ENCODE measurements at places on chromosomes 5 and 9.

GRCh38 chr9:18347386-18348082 lies 126.4 kb upstream of the ADAMTSL1 start:
- DNase-seq = no peak

DNA sequence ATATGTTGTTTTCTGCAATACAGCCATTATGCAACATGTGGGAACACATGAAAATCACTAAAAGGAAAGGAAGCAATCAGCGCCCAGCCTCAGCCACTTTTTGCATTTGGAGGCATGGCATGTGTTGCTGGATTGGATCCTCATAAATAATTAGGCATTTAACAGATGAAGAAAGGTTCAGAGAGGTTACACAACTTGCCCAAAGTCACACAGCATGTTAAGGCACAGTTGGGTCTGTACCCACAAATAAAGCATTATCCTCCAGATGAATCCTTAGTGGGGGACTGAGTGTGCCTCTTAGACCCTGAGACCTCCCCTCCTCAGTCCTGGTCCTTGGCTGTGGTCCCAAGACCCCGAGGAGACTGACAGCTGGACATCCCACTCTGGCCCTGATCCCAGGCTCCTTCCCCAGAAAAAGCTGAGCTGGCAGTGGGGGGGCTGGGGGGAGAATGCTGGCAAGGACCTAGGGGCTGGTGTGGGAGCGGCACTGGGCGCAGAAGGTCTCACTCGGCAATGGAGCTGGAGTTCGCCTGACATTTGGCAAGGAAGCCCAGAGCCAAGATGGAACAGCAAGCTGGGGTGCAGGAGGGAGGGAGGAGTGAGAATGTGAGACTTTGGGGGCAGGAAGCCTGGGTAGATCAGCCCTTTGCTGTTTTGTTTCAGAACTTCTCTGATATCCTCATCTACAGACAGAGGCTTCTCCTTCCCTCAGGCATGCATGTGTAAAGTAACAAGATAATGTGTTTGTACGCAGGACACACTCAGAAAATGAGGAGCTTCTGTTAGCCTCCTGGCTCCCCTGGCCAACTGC lies 6.9 kb upstream of the AKNA start:
- DNase-seq = no peak

- DNase-seq = no peak
These were observed 7.0 kb upstream of the C9 start for GRCh38 chr5:39371367-39371635.

GRCh38 chr9:90204128-90204831 lies 438.3 kb downstream of the DIRAS2 start:
- DNase-seq = no peak

GRCh38 chr5:173928871-173929574 lies 40.9 kb downstream of the CPEB4 start:
- no peak for DNase-seq

- no peak for DNase-seq
These were observed 19.6 kb upstream of the CNOT6 start for GRCh38 chr5:180474569-180474968.

GRCh38 chr5:113142186-113142585 lies 165.6 kb downstream of the DCP2 start:
- no peak for DNase-seq

- no peak for DNase-seq
These were observed 321.1 kb downstream of the ARRDC3 start for GRCh38 chr5:91061946-91062562.

DNA sequence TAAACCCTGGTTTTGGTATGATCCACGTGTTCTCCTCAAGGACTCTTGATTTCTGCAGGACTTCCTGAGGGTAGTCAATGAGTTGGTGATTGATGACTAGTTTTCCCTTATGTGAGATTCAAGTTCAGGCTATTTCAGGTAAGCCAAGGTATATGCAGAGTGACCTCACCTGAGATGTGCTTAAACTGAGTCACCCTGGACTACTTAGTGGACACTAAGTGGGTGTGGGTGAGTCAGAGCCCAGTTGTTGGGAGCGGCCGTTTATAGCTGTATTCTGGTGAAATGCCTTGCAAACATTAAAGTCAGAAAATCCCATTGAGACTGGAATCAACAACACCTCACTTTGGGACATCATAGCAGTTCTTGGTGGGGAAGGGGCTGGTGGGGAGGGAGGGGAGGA lies 62.9 kb downstream of the SLC28A3 start:
- DNase-seq = no peak
